Lung (tissue), 17 donors: ENCODE measurements at places on chromosomes 1 and 21. TPM values are rescaled to one million over a fixed set of nuclear protein-coding genes. Genes with fewer than 3 reads are reported as not detected.

DNA sequence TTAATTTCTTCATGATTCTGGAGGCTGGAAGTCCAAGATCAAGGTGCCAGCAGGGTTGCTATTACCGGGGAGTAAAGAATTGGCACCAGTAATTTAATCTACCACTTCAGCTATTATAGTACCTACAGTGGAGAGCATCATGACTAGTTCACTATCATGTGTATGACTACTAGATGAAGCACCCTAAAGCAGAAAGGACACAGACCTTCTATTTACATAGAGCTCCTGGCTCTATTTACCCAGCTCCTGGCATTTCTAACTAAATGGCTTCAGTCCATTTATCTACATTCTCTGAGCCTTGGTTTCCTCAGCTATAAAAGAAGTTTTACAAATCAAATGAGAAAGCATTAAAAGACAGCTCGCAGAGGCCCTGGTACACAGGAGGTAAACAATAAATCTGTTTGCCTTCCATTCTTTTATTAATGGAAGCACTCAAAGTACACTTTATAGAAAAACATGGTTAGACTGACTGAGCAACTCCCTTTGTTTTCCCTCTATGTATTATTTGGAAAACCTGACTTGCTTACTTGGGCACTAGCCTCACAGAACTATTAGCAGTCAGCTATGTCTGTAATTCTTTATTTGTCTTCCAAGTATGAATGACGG lies 203.0 kb downstream of the SLC35F3 start:
- DNase-seq, result no peak
- H3K27ac ChIP-seq, result no peak overlapping the region
- no peaks in the 10 kb centered on the region for H3K4me1 ChIP-seq
- H3K36me3 ChIP-seq, result no peaks in the 10 kb centered on the region
- H3K27me3 ChIP-seq, result peaks cover 3% of the 10 kb centered on the region

DNA sequence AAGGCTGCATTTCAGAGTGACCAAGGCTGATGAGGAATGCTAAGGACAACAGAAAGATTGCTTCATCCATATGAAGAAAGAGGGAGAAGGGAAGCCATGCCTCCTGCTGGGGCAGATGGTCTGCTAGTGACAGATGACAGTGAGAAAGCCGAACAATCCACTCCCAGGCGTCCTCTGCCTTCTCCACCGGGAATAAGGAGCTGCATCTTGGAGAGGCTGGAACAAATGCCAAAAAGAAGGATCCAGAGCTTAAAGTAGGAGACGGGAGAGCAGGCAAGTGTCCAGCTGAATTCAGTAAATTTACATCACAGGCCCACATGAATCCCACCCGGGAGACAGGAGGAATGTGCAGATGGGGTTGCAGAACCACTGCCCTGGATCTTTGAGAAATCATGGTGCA lies 33.4 kb downstream of the DDX20 start:
- H3K4me3 ChIP-seq, result no peak overlapping the region
- H3K27me3 ChIP-seq, result peaks cover 15% of the 10 kb centered on the region
- H3K27ac ChIP-seq, result peak overlapping the region; percentile 40
- H3K36me3 ChIP-seq, result no peaks in the 10 kb centered on the region
- DNase-seq, result peak; percentile 19

- no peaks in the 10 kb centered on the region for H3K4me1 ChIP-seq
- DNase-seq, result no peak
- no peak overlapping the region for H3K4me3 ChIP-seq
- H3K27me3 ChIP-seq, result no peaks in the 10 kb centered on the region
- peaks cover 26% of the 10 kb centered on the region for H3K36me3 ChIP-seq
Observed at GRCh38 chr1:33275195-33275594, 18.9 kb downstream of the ZNF362 start.

The GSTM5 gene
- 6.2 TPM for total RNA-seq

The GBP4 gene
- 24.1 TPM for total RNA-seq

GRCh38 chr1:79815115-79815514 lies 808.6 kb upstream of the ADGRL4 start:
- no peak overlapping the region for H3K27ac ChIP-seq
- no peak overlapping the region for H3K4me3 ChIP-seq
- no peaks in the 10 kb centered on the region for H3K36me3 ChIP-seq

DNA sequence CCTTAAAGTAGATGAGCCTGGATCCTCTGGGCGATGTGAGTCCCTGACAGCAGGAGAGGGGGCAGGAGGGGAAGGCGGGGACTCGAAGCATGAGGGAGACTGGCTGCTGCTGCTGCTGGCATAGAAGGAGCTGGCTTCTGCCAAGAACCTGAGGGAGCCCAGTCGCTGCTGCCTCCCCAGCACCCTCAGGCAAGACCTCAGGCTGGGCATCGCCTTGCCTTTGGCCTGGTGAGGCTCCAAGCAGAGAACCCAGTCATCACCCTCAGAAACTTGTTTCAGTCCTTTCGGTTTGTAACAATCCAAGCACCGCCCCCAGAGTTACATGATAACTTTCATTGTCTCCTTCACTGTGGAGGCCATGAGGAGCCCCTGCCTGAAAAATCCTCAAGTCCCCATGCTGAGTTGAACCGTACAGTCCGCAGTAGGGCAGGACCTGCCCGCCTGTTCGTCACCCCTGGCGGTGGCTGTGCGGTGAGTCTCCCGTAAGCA lies 38.8 kb downstream of the POFUT2 start:
- H3K4me3 ChIP-seq, result no peak overlapping the region
- DNase-seq, result peak; percentile 53
- H3K36me3 ChIP-seq, result no peaks in the 10 kb centered on the region
- no peaks in the 10 kb centered on the region for H3K27me3 ChIP-seq

GRCh38 chr21:45280178-45280821 lies 7.4 kb downstream of the POFUT2 start:
- no peak for DNase-seq
- no peaks in the 10 kb centered on the region for H3K27me3 ChIP-seq
- H3K27ac ChIP-seq, result no peak overlapping the region

- peaks cover 15% of the 10 kb centered on the region for H3K4me1 ChIP-seq
- no peak overlapping the region for H3K4me3 ChIP-seq
- no peak overlapping the region for H3K27ac ChIP-seq
- no peaks in the 10 kb centered on the region for H3K36me3 ChIP-seq
- no peaks in the 10 kb centered on the region for H3K27me3 ChIP-seq
- no peak for DNase-seq
Observed at GRCh38 chr1:177998696-177999631, 29.1 kb upstream of the SEC16B start.

DNA sequence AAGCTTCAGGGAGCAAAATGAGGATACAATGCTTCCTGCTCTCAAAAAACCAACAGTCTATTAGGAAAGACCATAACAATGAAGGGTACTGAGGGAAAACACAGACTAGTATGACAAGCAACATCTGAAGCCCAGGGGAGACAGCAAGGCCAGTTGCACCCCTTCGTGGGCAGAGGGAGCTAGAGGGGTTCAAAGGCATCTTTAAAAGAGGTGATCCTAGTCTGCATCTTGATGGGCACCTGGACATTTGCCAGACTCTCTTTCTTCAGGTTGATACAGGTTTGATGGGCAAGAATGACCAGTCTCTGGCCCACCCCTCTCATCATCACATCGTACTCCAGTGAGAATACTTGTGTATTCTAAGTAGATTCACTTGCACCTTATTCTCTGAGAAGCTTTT lies 177.7 kb downstream of the VAV3 start:
- no peaks in the 10 kb centered on the region for H3K36me3 ChIP-seq
- H3K27me3 ChIP-seq, result no peaks in the 10 kb centered on the region

DNA sequence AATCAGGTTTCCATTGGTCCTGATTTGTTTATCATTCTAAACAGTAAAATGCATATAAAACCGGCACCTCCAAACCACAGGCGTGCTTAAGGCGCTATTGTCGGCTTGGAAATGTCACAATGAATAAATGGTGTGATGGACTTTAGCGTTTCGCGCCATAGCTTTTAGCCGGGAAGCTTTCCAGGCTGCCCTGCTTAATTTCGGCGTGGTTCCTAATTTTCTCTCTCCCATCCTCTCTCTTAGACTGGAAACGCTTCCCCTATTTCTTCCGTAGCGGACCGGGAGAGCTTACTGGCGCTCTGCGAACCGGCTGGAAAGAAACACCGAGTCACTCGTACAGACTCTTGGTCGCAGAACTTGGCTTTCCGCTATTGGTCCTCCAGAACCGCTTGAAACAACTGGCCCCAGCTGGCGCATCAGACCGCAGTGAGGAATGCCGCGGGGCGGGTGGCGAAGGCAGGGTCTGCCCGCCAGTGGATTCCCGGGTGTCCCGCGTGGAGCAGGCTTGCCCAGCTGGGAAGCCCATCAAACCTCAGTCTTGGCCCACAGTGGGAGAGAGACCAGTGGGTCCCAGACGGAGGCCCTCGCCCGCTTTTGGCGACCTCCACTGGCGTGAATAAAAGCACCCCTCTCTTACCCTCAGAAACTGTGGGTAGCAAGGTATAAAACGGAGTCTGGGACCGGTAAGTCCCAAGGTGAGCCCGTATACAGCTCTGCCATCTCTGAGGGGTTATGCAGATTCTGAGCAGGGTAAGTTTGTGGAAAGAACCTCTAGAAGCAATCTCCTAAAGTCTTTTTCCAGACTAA lies 4.0 kb upstream of the LHX8 start:
- peaks cover 4% of the 10 kb centered on the region for H3K4me1 ChIP-seq
- peaks cover 97% of the 10 kb centered on the region for H3K27me3 ChIP-seq
- DNase-seq, result peak; percentile 61

- no peaks in the 10 kb centered on the region for H3K36me3 ChIP-seq
- peak; percentile 59 for DNase-seq
- H3K27ac ChIP-seq, result no peak overlapping the region
- peaks cover 79% of the 10 kb centered on the region for H3K27me3 ChIP-seq
- H3K4me3 ChIP-seq, result no peak overlapping the region
Observed at GRCh38 chr21:41768437-41769042, 1.7 kb upstream of the RIPK4 start.

The RNF2 gene
- 17.1 TPM for total RNA-seq

The TAS1R1 gene
- total RNA-seq, result 0.21 TPM

GRCh38 chr1:46714976-46715375 lies 3.9 kb downstream of the EFCAB14 start:
- peaks cover 9% of the 10 kb centered on the region for H3K36me3 ChIP-seq
- DNase-seq, result no peak
- no peaks in the 10 kb centered on the region for H3K27me3 ChIP-seq
- no peak overlapping the region for H3K27ac ChIP-seq

DNA sequence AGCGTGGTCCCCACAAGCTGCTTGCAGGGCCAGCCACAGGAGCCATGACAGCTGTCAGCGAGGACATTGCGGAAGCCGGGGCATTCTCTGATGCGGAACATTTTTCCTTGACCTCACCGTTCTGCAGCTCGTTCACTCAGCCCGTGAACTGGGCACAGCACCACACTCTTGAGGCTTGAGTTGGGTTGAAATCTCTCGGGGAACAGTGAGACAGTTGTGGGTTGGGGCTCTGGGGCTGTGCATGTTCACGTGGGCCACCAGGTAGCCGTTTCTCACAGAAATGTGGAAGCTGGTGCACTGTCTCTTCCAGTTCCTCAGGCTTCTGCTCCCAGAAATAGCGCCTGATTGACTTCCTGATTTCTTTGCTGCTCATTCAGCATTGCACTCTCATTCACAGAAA lies 69.8 kb downstream of the SPSB1 start:
- H3K27ac ChIP-seq, result no peak overlapping the region
- no peak overlapping the region for H3K4me3 ChIP-seq
- H3K27me3 ChIP-seq, result no peaks in the 10 kb centered on the region
- DNase-seq, result no peak
- H3K36me3 ChIP-seq, result peaks cover 3% of the 10 kb centered on the region
- H3K4me1 ChIP-seq, result no peaks in the 10 kb centered on the region

The FCAMR gene
- total RNA-seq, result not detected

The ABCG1 gene
- total RNA-seq, result 36.4 TPM

DNA sequence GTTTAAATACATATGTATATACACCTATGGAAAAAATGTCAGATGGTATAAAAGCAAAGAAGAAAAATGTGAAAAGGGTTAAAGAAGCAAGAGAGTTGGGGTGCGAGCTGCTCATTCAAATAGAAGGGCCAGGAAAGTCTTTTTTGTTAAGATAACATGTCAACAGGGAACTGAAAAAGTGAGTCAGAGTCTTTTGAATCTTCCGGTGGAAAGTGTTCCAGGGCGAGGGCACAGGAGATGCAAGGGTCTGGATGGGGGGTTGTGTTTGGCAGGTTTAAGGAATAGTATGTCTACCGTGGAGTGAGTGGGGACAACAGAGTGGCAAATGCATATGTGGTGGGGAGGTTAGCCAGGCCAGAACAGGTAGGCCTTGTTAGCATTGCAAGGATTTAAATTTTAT lies 22.2 kb upstream of the GNG12 start:
- H3K27ac ChIP-seq, result no peak overlapping the region
- no peaks in the 10 kb centered on the region for H3K4me1 ChIP-seq
- H3K27me3 ChIP-seq, result no peaks in the 10 kb centered on the region
- no peak for DNase-seq

DNA sequence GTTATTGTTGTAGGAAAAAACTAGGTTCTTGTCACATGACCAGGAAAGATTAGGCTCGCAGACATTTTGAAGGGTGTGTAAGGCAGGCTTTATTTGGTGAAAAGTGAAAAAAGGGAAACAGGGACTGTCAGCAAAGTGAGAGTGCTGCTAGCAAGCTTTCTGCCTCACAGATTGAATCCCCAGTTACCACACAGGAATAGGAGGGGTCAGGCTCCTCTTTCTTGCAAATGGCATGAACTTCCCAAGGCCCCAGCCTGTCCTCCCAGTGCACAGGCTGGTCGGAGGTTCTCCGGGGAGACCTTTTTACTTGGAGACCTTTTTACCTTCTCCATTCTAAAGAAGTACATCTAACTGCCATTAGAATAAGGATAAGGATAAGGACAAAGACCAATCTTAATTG lies 42.1 kb downstream of the SYCP1 start:
- H3K4me3 ChIP-seq, result no peak overlapping the region
- H3K27ac ChIP-seq, result no peak overlapping the region
- H3K36me3 ChIP-seq, result no peaks in the 10 kb centered on the region
- H3K4me1 ChIP-seq, result no peaks in the 10 kb centered on the region
- no peak for DNase-seq

DNA sequence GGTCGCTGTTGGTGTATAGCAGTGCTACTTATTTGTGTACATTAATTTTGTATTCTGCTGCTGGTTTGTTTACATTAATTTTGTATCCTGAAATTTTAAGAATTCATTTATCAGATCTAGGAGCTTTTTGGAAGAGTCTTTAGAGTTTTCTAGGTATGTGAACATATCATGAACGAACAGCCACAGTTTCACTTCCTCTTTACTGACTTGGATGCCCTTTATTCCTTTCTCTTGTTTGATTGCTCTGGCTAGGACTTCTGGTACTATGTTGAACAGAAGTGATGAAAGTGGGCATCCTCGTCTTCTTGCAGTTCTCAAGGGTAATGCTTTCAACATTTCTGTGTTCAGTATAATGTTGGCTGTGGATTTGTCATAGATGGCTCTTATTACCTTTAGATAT lies 1757.9 kb downstream of the BRINP3 start:
- no peak overlapping the region for H3K27ac ChIP-seq
- no peak for DNase-seq
- H3K4me1 ChIP-seq, result no peaks in the 10 kb centered on the region

DNA sequence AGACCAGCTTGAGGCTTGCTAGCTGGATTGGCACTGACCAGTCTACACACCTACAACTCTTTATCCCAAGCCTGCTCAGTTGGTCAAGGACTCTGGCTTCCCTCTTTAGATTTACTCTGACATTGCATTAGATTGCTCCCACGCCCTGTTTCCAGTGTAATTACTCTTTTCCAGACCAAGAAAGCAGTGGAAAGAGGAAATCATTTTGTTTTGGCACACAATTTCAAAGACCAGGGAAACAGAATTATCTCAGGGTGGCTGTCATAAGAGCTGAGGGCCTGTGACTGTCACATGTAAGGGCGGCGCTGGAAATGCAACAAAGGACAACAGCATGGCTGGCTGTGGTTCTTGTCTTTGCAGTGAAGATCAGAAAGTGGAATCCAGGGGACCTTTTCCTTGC lies 302.7 kb downstream of the HHAT start:
- H3K27ac ChIP-seq, result no peak overlapping the region
- H3K27me3 ChIP-seq, result no peaks in the 10 kb centered on the region
- H3K4me1 ChIP-seq, result no peaks in the 10 kb centered on the region
- no peak for DNase-seq
